ENCODE measurements at places on chromosomes 2 and 18. TPM values are rescaled to one million over a fixed set of nuclear protein-coding genes. Genes with fewer than 3 reads are reported as not detected.

GRCh38 chr2:157735532-157735931, 106.9 kb upstream of the ACVR1C start:
- H3K4me1 ChIP-seq, result no peaks in the 10 kb centered on the region
- DNase-seq, result no peak
- no peak overlapping the region for H3K4me3 ChIP-seq
- no peaks in the 10 kb centered on the region for H3K27me3 ChIP-seq

DNA sequence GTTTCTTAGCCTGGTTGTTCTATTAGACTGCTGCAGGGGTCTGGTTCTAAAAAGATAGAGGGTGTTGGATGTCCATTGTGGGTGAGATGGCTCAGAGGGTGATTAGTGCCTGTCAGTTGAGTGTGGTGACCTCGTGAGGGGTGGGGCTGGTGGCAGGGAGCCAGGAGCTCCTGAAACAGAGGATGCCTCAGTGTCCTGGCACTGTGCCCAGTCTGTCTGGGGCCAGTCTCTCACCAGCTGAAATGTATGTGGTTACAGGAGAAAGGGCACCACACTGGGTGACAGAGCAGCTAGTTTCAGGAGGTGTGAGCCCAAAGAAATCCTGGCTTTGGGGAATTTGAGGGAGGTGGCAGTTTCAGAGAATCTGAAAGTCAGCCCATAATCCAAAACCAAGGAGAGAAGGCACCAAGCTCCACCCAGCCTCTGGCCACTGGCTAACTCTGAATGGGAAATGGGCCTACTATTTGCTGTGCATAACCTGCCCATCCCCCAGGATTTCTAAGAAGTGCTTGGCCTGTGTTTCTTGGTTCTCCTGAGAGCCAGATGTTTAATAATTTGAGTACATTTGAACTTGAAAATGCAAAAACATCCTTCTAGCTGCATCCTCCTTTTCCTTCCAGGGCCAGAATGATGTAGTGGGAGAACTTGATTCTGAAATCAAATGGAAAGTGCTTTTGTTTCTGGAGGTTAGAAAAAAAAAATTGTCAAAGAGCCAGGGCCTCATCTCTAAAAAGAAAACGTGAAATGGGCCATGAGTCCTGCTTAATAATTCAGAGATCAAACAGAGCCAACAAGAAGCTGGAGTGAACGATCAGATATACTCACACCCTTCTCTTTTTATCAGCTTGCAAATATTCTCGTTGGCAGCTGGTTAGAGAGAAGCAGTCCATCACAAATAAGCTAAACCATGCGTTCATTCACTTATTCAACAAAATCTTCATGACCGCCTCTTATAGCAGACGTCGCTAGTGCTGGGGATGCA, 92.3 kb downstream of the B3GNT2 start:
- no peaks in the 10 kb centered on the region for H3K36me3 ChIP-seq
- H3K27ac ChIP-seq, result no peak overlapping the region
- peak; percentile 36 for DNase-seq
- H3K27me3 ChIP-seq, result no peaks in the 10 kb centered on the region
- peaks cover 9% of the 10 kb centered on the region for H3K4me1 ChIP-seq
- H3K4me3 ChIP-seq, result no peak overlapping the region

Gene LYG2
- total RNA-seq, result not detected

- peaks cover 5% of the 10 kb centered on the region for H3K36me3 ChIP-seq
- no peaks in the 10 kb centered on the region for H3K27me3 ChIP-seq
- no peaks in the 10 kb centered on the region for H3K4me1 ChIP-seq
- H3K4me3 ChIP-seq, result no peak overlapping the region
- no peak overlapping the region for H3K27ac ChIP-seq
Observed at GRCh38 chr2:69459936-69460335, 22.7 kb upstream of the NFU1 start.

GRCh38 chr18:58862851-58863538, 1.7 kb upstream of the ZNF532 start:
- DNase-seq, result peak; percentile 30
- no peaks in the 10 kb centered on the region for H3K36me3 ChIP-seq
- H3K27me3 ChIP-seq, result peaks cover 9% of the 10 kb centered on the region
- peaks cover 8% of the 10 kb centered on the region for H3K4me1 ChIP-seq

- no peak overlapping the region for H3K4me3 ChIP-seq
- peaks cover 7% of the 10 kb centered on the region for H3K4me1 ChIP-seq
- no peaks in the 10 kb centered on the region for H3K27me3 ChIP-seq
- H3K36me3 ChIP-seq, result no peaks in the 10 kb centered on the region
Observed at GRCh38 chr2:213020268-213020667, 131.1 kb downstream of the IKZF2 start.

- no peaks in the 10 kb centered on the region for H3K27me3 ChIP-seq
- no peaks in the 10 kb centered on the region for H3K4me1 ChIP-seq
- no peaks in the 10 kb centered on the region for H3K36me3 ChIP-seq
- H3K4me3 ChIP-seq, result no peak overlapping the region
Observed at GRCh38 chr18:31648966-31649429, 35.4 kb downstream of the B4GALT6 start.

DNA sequence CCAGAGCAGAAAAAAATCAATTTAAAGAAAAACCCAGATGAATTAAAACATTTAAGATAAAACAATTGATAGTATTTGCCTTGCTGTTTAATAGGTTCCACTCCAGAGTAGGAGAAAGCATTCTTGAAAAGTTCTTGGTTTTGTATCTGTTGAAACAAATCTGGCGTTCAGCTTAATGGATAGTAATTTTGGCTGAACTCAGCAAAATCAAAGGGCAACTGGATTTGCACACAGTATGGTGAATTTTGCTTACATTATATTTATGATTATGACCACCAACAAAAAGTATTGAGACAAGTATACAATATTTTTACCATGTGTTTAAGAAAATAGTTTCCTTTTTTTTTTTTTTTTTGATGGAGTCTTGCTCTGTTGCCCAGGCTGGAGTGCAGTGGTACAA, 34.0 kb downstream of the SLC4A10 start:
- no peaks in the 10 kb centered on the region for H3K27me3 ChIP-seq
- DNase-seq, result no peak
- no peak overlapping the region for H3K27ac ChIP-seq
- no peaks in the 10 kb centered on the region for H3K4me1 ChIP-seq
- no peak overlapping the region for H3K4me3 ChIP-seq
- no peaks in the 10 kb centered on the region for H3K36me3 ChIP-seq

Gene PID1
- 0.55 TPM for total RNA-seq

DNA sequence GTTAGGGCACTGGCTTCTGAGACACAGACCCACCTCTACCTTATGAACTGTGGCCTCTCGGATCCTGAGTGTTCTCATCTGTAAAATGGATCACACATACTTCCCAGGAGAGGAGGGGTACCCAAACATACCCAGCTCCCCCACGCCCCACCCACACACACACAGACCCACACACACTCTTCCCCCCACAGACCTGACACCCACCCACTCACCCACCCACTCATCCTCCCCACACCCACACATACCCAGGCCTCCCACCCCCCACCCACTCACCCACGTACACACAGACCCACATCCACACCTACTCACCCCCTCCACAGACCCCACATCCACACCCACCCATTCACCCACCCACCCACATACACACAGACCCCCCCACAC, 24.3 kb upstream of the SEMA4C start:
- no peak overlapping the region for H3K27ac ChIP-seq
- no peak overlapping the region for H3K4me3 ChIP-seq
- H3K36me3 ChIP-seq, result no peaks in the 10 kb centered on the region
- no peak for DNase-seq

GRCh38 chr2:132814651-132815050, 144.6 kb upstream of the LYPD1 start:
- no peak for DNase-seq
- no peaks in the 10 kb centered on the region for H3K36me3 ChIP-seq
- H3K4me3 ChIP-seq, result no peak overlapping the region

- DNase-seq, result no peak
- no peaks in the 10 kb centered on the region for H3K27me3 ChIP-seq
- H3K4me1 ChIP-seq, result no peaks in the 10 kb centered on the region
Observed at GRCh38 chr2:8036366-8036765, 645.5 kb upstream of the ID2 start.

- peak overlapping the region; percentile 99 for H3K4me3 ChIP-seq
- peaks cover 60% of the 10 kb centered on the region for H3K4me1 ChIP-seq
- no peaks in the 10 kb centered on the region for H3K27me3 ChIP-seq
- DNase-seq, result peak; percentile 21
- peak overlapping the region; percentile 90 for H3K27ac ChIP-seq
Observed at GRCh38 chr2:9554921-9555296, 721 bp downstream of the ADAM17 start.

Gene UGT1A4
- not detected for total RNA-seq

DNA sequence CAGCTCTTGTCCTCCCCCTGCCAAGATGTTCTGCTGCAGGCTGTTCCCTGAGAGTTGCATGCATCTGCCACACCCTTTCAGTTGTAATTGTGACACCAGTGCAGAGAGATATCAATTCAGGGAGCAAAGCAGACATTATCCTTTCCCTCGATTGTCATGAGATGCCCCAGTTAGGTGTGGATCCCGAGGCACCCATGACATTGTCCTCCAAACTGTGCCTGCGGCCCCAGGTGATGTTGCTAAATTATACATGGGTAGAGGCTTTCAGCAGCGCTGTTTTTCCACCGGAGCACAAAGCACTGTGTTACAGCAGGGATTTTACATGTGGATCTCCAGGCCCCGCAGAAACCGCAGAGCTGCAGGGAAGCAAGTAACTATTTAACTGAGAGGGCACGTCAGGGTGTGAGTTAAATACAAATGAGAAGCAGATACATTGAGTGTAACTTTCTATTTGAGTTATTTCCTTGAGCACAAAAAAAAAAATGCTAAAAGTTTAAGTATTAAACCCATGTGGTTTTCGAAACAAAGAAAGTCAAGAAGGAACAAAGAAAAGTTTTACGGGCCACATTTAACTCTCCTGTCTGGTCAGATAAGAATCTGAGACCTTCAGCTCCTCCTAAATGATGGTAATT, 90.3 kb upstream of the BCL2L11 start:
- H3K36me3 ChIP-seq, result no peaks in the 10 kb centered on the region
- no peaks in the 10 kb centered on the region for H3K27me3 ChIP-seq
- H3K4me1 ChIP-seq, result no peaks in the 10 kb centered on the region
- H3K4me3 ChIP-seq, result no peak overlapping the region
- no peak for DNase-seq

GRCh38 chr18:70453058-70453775, 164.4 kb downstream of the SOCS6 start:
- H3K4me1 ChIP-seq, result no peaks in the 10 kb centered on the region
- H3K27me3 ChIP-seq, result no peaks in the 10 kb centered on the region
- H3K4me3 ChIP-seq, result no peak overlapping the region
- H3K27ac ChIP-seq, result no peak overlapping the region
- DNase-seq, result no peak

GRCh38 chr2:25109822-25110221, 58.6 kb downstream of the POMC start:
- no peak overlapping the region for H3K27ac ChIP-seq
- no peak overlapping the region for H3K4me3 ChIP-seq
- no peak for DNase-seq

Gene ITGA4
- 278 TPM for total RNA-seq

Gene ZNF521
- total RNA-seq, result not detected

Data from CD4-positive, alpha-beta memory T cell (primary cell).